ENCODE measurements at places on chromosomes 2 and 18.

- no peak for DNase-seq
Observed at GRCh38 chr2:220277445-220277975, 650.1 kb downstream of the SLC4A3 start.

DNA sequence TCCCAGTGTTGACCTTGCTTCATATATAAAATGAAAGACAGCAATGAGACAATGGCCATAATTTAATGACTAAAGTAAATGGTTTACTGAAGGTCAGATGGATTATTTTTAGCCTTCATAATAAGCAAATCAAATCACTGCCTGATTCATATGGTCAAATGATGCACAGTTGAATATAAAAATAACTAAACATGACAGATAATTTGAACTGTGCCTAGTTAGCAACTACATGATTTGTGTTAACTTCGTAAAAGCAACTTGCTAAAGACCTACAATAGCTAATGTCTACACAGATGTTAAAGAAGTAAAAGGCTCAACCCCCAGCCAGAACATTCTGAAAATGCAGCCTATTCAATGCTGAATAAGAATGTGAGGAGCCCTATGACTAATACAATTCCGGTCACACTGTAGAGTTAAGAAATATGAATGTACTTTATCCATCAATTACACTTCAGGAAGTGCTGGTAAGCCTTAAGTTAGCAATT, 590.8 kb upstream of the CDH2 start:
- DNase-seq = no peak

GRCh38 chr2:106812383-106812782, 73.6 kb downstream of the ST6GAL2 start:
- no peak for DNase-seq

DNA sequence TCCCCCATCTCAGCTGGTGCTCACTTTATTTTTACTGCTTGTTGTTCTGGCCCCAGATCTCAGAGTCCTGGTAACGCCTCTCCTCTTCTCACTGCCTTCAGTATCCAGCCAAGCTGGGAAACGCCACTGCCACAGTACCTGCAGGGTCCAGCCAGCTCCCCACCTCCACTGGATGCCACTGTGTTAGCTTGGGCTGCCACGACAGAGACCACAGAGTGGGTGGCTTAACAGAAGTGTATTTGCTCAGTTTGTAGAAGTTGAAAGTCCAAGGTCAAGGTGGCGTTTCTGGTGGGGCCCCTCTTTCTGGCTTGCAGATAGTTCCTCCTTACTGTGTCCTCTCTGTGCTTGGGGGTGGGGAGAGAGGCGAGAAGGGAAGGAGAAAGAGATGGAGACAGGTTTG, 107.1 kb downstream of the AGAP1 start:
- no peak for DNase-seq

DNA sequence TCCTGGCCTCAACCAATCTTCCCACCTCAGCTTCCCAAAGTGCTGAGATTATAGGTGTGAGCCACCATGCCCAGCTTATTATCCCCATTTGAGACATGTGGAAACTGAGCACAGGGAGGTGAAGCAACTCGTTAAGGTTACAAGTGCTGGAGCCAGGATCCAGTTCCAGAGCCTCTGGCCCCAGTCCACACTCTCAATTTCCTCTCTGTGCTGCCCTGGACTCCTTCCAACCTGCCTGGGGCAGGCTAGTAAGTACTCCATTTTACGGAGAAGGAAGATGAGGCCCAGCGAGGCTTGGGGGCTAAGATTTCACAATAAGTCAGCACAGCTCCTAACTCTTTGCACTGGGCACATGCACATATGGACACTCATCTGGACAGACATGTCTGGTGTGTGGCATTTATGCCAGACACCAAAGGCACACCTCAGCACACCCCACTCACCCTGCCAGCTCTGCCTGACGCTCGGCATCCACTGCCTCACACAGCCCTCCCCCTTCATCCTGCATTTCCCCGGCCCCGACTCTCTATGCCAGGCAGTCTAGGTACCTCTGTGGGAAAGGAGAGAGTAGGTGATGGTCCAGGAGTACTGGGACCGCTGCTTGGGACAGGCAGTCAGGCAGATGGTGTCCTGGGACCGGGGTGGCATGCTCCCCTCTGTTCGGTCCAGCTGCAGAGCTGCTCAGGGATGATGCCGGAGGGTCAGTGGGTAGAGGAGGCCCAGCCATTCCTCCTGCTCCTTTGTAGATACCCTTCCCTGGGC, 20.5 kb downstream of the CFAP65 start:
- no peak for DNase-seq

- DNase-seq = peak; percentile 33
Observed at GRCh38 chr2:134714228-134714627, 4.6 kb downstream of the TMEM163 start.

DNA sequence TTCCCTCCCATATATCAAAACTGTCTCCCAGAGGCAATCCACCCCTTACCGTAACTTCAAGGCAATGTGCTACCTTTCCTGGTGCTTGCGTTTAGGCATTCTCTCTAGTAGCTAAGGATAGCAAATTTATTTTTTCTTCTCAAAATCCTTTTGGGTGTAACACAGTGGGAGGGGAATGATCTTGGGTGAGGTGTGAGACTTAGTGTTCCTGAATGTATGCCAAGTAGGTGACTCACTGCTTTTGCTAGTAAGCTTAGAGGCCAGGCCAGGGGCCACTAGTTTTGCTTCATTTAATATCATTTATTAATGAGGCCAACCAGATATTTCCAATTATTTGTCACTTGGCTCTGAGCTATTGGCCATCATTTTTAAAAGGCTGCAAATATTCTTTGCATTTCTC, 135.5 kb downstream of the NAPG start:
- DNase-seq = no peak

DNA sequence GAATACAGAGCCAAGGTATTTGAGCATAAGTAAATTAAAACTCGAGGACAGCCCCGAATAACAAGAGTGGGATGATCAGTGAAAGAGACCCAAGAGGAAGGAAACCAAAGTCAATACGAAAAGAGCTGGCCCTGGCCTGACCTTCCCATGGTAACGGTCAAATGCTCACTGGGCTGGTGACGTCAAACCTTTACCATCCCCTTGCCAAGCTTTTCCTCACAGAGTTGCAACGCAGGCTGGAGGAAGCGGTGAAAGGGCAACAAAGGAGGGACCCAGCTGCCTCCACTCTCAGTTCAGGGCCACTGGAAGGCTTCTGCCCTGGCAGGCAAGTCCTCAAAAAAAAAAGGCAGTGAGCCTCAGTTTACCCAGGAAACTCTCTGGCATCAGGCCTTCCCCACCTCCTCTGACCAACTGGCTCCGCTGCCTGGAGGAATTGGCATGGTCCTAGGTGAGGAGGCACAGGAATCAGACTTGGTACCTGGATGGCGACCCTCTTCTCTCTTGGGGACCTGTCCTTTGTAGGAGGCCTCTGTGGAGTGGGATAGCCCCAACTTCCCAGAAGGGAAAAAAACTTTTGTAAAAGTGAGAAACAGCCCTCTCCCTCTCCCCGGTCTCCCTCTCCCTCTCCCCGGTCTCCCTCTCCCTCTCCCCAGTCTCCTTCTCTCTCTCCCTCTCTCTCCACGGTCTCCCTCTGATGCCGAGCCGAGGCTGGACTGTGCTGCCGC, 212.4 kb downstream of the ANAPC1 start:
- DNase-seq = no peak

DNA sequence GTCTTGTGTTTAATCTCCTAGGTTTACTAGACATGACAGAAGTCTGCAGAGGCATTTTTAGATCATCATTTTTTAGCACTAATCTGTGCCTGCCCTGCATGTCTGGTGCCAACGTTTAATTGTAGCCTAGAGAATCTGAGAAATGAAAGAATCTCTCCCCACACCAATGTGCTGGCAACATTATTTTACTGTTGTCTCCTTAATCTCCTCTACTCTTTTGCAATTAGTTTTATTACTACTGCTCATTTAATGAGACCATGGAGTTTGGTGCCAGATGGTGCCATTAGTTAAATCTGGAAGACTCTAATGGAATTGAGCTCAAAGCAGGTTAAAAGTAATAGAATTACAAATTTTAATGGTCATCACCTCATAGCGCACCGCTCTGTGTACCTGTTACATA, 4.0 kb upstream of the SPP2 start:
- no peak for DNase-seq

DNA sequence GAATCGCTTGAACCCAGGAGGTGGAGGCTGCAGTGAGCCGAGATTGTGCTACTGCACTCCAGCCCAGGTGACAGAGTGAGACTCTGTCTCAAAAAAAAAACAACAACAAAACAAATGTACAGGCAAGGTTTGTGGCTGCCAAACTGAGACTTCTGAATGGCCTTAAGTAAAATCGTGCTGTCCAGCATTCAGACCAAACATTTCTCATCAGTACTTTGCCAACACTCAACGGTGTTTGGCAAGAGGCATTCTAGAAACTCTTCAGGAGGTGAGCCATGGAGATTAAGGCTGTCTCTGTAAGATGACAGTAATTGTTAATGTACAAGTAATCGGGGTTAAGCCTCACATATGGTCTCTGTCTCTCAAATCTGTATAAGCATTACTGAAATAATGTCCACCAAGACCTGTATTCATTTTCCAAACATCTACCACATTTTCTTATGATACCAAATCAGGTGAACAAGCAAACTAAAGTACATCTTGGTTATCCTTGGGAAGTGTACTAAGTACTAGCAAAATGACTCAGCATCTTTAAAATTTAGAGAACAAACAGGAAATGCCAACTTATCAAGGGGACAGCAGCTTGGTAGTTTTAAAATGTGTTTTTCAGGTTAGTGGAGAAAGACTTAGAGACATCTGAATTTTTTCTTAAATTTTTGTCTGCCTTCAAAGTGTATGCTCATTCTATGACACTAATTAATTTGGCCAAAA, 29.3 kb downstream of the SERPINE2 start:
- no peak for DNase-seq

DNA sequence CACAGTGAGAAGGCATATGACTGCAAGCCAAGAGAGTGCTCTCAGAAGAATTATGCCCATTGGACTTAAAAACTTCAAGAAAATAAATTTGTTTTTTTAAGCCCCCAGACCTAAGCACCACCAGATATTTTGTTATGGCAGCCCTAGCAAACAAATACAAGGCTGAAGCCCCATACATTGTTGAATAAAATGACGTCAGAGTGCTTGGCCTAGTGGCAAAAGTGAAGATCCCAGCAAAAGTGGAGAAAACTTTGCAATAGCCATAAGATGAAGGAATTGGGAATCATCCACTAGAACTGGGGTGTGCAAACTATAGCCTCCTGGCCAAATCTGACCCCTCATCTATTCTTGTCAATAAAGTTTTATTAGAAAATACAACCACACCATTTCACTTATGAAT, 517.5 kb downstream of the IRS1 start:
- DNase-seq = no peak

DNA sequence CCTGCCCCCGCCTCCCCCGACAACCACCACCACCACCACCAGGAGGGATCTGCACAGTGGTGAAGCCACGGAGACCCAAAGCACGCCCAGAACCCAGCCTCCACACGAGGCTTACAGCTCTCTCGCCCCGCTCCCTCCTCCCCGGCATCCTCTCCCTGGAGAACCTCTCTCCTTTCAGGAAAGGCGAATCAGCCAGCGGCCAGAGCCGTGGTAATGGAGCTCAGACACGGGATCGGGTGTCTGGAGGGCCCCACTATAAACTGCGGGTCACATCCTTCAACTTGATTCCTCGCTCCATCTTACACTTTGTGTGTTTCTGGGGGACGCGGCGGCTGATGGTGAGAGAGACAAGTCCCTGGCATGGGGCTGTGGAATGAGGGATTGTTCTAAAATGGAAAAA, 271.5 kb upstream of the SIX2 start:
- no peak for DNase-seq

GRCh38 chr2:226874749-226875148, 38.9 kb downstream of the RHBDD1 start:
- no peak for DNase-seq

DNA sequence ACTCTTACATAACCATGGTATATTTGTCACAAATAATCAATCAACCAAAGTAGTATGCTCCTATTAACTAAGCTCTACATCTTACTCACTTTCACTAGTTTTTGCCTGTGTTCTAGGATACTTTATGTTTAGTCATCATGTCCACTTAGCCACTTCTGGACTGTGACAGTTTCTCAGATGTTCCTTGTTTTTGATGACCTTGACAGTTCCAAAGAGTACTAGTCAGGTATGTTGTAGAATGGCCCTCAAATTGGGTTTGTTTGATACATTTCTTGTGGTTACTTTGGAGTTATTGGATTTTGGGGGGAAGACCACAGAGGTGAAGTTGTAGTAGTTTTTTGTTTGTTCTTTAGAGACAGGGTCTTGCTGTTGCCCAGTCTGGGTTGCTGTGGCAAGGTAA, 35.5 kb downstream of the BUB1 start:
- DNase-seq = no peak

DNA sequence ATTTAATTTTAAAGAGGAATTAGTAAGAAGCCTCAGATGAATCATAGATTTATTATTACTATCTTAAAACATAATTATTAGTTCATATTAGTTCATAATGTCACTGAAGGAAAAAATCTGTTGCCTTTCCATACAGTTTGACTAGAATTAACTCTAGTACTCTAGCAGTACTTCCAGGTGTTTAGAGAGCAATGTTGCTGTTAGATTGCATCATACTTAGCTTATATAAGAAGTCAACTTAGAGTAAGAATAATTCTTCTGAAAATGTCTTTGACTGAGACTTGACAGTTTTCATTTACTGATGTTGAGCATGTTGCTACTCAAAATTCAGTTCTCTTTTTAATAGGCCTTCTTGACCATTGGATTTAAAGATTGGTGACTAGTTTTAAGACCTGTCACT, 4.7 kb downstream of the RAB3GAP1 start:
- no peak for DNase-seq

DNA sequence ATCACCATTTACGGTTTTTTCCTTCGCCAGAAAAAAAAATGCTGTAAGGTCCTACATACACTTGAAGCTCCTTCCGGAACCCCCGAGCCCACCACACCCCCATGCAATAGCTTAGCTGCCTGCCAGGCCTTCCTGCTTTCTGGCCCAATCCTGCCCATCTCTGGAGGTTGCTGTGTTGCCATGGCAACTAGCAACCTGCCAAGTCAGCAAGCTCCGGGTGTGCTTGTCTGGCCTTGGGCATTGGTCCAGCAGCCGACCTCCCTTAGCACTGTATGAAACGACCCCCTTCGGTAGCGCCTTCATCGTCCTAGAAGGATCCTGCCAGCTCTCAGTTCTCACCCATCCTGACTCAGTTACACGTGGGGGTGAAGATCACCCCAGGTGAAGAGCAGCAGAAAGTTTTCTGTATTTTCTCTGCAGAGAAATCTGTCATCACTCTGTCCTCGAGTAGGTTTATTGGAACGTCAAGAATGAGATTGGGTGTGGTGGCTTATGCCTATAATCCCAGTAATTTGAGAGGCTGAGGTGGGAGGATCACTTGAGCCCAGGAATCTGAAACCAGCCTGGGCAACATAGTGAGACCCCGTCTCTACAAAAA, 47.4 kb upstream of the MTCL1 start:
- DNase-seq = no peak

DNA sequence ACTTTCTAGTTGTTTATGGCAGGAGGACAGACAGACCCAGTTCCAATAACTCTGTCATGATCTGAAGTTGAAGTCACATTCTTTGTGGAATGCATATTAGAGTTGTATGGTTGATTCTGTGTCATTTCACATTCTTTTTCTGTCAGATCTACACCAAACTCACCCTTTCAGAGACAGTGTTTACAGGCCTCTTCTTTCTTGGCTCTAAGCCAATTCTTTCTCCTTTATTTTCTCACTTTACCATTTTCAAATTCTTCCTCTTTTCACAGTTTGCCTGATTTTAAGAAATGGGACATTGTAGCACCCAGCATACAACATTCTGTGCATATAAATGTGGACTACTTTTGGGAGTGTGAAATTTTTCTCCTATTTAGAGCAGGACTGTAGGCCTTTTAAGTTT, 103.7 kb downstream of the CCDC85A start:
- no peak for DNase-seq

- DNase-seq = no peak
Observed at GRCh38 chr18:51765606-51766360, 568.3 kb upstream of the MEX3C start.

GRCh38 chr2:32357318-32358110, 691 bp downstream of the BIRC6 start:
- peak; percentile 26 for DNase-seq

Data from CD4-positive, alpha-beta T cell (primary cell).